ENCODE measurements at places on chromosomes 12 and 14.

DNA sequence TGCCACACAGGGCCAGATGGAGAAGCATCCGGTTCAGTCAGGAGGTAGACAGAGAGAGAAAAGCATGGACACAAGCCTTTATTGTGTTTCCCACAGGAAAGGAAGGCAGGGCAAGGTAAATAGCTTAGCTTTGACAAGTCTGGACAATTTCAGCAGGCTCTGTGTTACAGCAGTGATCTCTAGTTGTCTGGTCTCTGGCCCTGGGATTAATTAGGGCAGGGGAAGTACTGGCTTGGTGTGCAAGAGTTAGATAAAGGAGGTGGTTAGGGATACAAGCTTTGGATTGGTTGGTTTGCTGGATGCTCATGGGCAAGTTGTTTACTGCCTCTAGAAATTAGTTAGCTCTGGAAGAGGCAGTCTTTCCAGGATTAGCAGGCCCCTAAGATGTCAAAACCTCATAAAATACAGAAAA, 15.1 kb upstream of the NGDN start:
- DNase-seq = no peak

DNA sequence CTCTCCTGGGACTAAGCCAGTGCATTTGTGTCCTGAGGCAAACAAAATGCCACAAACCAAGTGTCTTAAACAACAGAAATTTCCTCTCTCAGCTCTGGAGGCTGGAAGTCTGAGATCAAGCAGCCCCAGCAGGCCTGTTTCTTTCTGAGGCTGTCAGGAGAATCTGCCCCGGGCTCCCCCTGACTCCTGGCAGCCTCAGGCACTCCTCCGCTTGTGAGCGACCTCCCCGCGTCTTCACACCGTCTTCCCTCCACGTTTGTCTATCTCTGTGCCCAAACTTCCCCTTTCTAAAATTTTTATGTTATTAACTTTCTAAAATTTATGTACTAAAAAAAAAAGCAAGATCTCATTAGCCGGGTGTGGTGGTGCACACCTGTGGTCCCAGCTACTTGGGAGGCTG, 59.7 kb downstream of the RIMBP2 start:
- no peak for DNase-seq

DNA sequence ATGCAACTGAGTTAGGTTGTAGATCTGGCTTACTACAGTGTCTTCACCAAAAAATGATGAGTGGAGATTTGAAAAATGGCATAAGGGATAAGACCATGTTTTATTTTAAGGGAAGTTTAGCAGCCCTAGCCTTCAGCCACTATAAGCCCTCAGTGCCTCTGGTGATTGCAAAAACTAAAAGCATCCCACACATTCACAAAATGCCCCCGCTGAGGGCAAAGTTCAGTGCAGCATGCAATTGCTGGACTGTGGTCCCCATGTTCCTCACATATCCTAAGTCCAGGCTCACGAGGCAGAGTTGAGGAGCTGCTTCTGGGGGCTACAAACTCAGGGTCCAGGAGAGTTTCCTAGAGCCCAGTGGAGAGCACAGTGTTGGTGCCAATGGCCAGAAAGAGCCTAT, 29.6 kb upstream of the NCOR2 start:
- DNase-seq = no peak

GRCh38 chr12:1920971-1921370, 2.5 kb upstream of the CACNA2D4 start:
- no peak for DNase-seq

DNA sequence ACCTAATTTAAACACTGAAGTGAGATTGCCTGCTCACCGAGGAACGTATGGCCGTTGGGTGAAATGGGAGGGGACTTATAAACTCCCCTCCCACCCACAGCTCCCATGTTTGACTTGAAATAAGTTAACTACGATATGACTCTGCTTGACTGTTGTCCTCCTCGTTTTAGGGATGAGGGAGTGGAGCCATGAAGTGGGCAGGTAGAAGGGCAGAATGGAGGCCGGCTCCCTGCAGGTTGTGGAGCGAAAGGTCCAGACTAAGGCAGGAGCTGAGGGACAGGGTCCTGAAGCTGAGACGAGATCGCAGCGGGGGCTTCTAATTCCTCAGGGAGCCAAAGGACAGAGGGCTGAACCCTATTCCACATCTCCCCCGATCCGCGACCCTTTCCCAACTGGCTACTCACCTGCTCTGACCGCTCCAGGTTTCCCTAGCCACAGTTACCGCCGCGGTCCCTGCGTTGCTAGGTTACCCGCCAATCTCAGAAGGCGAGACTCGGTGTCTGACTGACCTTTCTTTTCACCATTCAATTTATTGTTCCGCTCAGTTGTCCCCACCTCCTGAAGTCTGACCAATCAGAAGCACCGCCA, 577 bp upstream of the TPCN1 start:
- DNase-seq = peak; percentile 80

Measured in H54 (cell line).